ENCODE measurements at places on chromosomes 5 and 9. TPM values are rescaled to one million over a fixed set of nuclear protein-coding genes. Genes with fewer than 3 reads are reported as not detected.

GRCh38 chr5:56147106-56147505, 86.0 kb downstream of the ANKRD55 start:
- no peak for DNase-seq

The SLC6A19 gene
- not detected for polyA plus RNA-seq

The AK6 gene
- polyA plus RNA-seq = 38.0 TPM

GRCh38 chr9:113129884-113130283, 20.9 kb upstream of the SLC31A2 start:
- DNase-seq = no peak

DNA sequence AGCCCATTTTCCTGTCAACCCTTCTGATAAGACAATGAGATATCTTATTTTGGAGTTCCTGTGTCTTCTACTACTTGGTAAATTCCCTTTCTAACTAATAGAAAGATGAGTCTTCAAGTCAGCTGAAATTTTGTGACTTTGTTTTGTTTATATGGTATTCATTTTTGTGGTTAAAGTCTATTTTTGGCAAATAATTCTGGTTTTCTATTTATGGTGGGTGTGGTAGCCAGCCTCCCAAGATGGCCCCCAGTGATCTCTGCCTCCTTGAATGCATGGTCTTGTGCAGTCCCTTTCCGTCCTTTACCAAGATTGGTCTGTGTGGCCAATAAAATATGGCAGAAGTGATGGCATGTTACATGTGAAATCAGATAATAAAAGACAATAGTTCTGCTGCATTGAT, 91.5 kb downstream of the NR3C1 start:
- no peak for DNase-seq

GRCh38 chr5:158039441-158039840, 180.5 kb upstream of the CLINT1 start:
- DNase-seq = no peak

The GDF9 gene
- polyA plus RNA-seq = 0.95 TPM

The NUTM2G gene
- 0.82 TPM for polyA plus RNA-seq

The IL17B gene
- 316 TPM for polyA plus RNA-seq

- no peak for DNase-seq
Observed at GRCh38 chr9:38432922-38433510, 8.8 kb upstream of the IGFBPL1 start.

DNA sequence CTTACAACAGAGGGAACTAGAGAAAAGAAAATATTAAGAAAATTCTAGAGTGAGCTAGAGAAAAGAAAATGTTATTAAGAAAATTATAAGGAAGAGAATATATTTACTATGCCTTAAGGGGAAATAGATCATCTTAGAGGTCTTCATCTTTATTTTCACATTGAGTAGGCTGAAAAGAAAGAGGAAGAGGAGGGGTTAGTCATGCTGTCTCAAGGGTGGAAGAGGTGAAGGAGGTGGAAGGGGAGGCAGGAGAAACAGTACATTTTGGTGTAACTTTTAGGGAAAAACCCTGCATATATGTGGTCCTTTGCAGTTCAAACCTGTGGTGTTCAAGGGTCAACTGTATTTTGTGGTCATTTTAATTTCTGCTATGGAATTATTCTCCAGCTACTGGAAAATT, 46.6 kb downstream of the PPIP5K2 start:
- no peak for DNase-seq

GRCh38 chr5:82295144-82295543, 17.0 kb upstream of the RPS23 start:
- DNase-seq = no peak

- DNase-seq = no peak
Observed at GRCh38 chr9:135023088-135023785, 64.2 kb upstream of the OLFM1 start.

GRCh38 chr5:68343421-68343826, 127.9 kb downstream of the PIK3R1 start:
- DNase-seq = no peak

The PCDHA8 gene
- polyA plus RNA-seq = 0.03 TPM

The PTGER4 gene
- polyA plus RNA-seq = 6.9 TPM

GRCh38 chr5:31786090-31786631, 147.2 kb downstream of the PDZD2 start:
- no peak for DNase-seq

GRCh38 chr9:82784589-82784988, 278.4 kb downstream of the RASEF start:
- no peak for DNase-seq

- no peak for DNase-seq
Observed at GRCh38 chr5:32850817-32851496, 139.8 kb downstream of the NPR3 start.

DNA sequence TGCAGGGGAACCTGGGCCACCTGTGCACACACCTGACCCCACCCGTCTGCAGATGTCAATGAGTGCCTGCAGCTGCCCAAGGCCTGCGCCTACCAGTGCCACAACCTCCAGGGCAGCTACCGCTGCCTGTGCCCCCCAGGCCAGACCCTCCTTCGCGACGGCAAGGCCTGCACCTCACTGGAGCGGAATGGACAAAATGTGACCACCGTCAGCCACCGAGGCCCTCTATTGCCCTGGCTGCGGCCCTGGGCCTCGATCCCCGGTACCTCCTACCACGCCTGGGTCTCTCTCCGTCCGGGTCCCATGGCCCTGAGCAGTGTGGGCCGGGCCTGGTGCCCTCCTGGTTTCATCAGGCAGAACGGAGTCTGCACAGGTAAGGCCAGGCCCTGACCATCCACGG, 14.5 kb upstream of the ASS1 start:
- DNase-seq = no peak

The PRUNE2 gene
- 10.8 TPM for polyA plus RNA-seq

- no peak for DNase-seq
Observed at GRCh38 chr5:137061382-137061781, 437.7 kb downstream of the SPOCK1 start.

- no peak for DNase-seq
Observed at GRCh38 chr5:117327511-117327910, 752.9 kb upstream of the SEMA6A start.

GRCh38 chr5:148791696-148792095, 34.7 kb upstream of the ADRB2 start:
- DNase-seq = no peak

The PTGES2 gene
- 44.1 TPM for polyA plus RNA-seq

The MAT2B gene
- polyA plus RNA-seq = 47.1 TPM

GRCh38 chr9:99573085-99573484, 248.6 kb upstream of the NR4A3 start:
- DNase-seq = no peak

DNA sequence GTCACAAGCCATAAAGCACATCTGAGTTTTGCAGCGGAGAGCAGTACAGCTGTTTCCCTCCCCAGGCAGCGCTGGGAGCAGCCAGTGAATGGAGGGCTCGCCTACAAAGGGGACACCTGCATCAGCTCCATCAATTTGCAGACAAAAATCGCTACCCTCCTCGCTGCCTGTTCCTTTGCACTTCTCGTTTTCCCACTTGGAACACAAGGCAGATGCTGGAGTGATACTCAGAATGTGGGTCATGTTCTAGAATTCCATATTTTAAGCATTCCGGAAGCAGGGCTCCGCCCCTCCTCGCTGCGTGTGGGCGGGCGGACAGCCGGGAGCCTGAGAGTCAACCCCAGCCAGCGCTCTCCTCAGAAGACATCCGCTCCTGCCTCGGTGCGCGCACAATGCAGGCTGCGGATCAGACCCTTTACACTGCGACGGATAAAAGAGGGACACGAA, 92.1 kb downstream of the LMNB1 start:
- no peak for DNase-seq

The IL13 gene
- polyA plus RNA-seq = not detected

- no peak for DNase-seq
Observed at GRCh38 chr9:112000743-112001142, 104.1 kb downstream of the UGCG start.

The EPB41L4A gene
- polyA plus RNA-seq = 5.2 TPM

The ANKRD18A gene
- 0.09 TPM for polyA plus RNA-seq

DNA sequence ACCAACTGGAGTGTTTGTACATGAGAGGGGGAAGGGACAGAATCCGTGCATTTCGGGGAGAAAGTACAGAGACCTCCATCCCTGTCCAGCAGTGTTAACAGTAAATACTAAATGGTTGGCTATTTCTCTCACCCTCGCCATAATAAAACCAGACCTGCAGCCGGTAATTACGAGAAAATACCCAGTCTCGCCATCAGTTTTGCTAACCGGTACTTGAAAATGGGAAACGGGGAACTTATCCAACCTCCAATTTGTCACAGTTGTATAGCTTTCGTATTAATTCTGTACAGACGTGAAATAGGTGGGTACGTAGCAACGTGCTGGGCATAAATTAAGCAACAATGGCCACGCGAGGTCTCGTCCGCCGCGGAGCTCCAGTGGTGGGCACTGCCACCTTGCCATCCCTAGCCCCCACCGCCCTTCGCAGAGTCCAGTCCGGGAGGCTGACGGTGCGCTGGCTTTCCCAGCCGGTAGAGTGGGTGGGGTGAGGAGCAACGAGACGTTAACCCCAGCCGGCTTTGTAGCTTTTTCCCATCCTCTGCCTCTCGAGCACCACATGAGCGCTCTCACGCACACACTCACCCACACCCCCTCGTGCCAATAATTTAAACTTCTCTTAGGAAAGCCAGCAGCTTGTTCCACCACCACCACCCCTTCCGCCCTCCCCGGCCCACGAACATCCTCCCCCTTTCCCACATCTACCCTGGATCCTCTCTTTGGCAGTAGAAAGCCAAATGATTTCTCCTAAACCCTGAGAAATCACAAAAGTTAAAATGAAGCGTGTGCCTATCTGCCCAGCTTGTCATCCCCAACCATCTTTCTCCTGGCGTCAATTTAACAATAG, 1.8 kb downstream of the ELAVL2 start:
- no peak for DNase-seq

All from forelimb muscle (tissue), 1 donor.